ENCODE measurements at places on chromosomes 12 and 14.

- no peak for DNase-seq
Measured at GRCh38 chr12:6373022-6373787, 2.2 kb downstream of the SCNN1A start.

DNA sequence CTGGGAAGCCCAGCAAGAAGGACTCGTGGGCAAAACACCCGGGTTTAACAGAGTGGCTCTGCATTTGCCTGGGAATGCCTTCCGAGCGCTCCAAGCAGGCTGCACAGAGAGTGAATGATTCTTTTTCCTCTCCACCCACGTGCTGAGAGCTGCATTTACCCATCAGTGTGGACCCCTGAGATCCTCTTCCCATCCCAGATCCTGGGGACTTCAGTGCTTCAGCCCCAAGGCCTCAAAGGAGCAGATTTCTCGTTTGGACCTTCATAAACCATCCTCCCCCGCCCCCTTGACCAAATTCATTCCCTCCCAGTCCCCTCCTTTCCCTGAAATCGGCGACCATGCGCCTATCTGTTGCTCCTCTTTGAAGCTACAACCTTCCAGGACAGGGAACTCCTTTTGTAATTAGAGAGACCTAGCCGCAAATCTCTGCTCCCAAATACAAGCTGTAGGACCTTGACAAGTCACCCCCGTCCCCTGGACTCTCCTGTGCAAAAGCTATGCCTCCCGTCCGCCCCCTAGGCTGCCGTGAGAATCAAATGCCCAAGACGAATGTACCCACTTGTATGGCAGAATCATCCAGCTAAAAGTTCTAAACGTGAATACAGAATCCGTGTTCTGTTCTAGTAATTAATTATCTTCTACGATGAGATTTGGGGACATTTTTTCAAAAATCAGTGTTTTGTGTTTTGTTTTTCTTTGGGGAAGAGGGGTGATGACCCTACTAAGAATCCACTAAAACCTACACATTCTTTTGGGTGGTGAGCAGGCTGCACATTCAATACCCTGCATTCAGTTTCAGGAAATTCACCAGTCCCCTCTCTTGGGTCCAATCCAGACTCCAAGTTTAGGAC lies 8.8 kb downstream of the TBX5 start:
- no peak for DNase-seq

GRCh38 chr12:48128800-48129199 lies 9.6 kb downstream of the PFKM start:
- DNase-seq, result no peak

DNA sequence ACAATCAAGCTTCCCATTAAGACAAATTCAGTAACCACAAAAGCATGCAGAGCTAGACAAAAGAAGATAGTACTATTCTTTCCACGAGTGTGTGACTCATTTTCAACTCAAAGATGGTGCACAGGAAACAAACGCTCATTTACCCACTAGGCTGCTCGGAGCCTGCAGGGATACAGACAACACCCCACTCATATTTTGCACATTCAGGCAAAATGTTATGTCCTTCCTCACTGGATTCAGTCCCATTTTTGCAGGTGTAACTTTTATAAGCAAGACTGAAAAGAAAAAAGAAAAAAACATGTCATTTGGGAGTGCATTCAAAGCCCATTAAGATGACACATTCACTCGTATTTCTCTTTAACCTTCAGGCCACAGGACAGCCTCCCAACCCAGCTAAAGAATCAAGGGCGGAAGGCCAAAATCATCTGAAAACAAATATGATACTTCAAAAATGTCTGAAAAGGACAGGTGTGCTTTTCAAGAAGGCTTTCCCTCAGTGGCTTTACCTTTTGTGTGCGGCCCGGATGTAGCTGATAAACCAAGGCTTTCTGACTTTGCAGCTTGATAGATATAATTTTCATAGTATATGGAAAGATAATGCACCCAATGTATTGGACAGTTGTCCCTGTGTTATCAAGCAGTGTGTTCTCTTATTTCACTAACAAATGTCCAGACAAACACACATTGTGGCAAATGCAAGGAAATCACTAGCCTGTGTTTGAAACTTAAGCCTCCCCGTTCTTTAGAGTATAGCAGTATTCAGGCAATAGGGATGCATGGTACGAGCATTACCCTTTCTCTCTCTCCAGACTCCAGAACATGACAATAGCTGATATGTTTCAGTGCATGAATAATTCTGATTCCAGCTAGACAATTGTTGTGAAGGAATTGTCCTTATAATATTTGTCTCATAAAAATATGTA lies 147.8 kb upstream of the KRR1 start:
- DNase-seq, result no peak

DNA sequence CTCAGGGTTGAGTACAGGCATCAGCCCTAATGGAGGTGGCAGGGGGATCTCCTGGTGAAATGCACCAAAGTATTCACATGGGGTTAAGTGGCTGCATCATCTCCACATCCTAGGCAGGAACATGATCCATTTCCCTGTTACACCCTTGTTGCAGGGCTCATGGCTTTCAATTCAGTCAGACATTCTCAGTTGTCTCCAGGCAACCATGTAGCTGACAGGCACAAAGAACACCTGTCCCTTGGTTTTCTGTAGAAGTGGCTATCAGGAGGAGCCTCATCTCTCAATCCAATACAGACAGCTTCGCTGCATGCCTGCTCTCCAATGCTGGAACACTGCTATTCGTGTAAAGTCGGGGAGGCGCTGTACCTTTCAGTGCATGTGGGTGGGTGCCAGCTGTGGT lies 299.0 kb upstream of the FOXG1 start:
- DNase-seq, result no peak

DNA sequence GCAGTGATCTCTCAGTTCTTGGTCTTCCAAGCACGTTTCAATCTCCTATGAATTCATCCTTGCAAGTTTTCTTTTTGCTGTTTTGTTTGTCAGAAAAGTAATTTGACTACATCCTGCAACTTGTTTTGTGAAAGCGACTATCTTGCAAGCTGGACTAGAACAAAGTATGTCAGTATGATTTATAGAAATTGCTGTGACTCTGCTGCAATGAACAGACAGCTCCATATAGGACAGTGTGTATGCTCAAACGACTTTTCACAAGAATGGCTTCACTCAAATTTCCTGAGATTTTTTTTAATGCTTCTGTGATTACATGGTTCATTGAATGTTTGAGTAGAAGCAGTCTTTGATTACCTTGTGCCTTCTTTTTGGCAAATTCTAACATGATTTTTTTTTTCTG lies 123.5 kb upstream of the TRHDE start:
- no peak for DNase-seq

DNA sequence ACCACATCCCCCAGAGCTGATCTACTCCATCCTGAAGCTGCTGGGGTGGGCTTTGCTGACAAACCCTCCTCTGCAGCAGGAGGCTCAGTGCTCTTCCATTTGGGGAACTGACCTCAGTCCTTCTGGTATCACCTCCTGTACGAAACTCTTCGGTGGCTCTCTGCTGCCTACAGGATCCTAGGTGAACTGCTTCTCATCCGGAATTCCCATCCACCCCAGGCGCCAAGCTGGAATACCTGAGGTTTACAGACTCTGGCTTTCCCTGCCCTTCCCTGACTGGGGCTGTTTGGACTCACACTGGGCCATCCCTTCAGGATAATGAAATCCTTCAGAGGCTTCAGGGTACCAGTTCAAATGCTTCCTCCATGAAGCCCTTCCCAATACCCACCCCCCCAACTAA lies 26.2 kb downstream of the GCN1 start:
- DNase-seq, result no peak

GRCh38 chr14:86321151-86321550 lies 791.2 kb downstream of the FLRT2 start:
- DNase-seq, result no peak
